ENCODE measurements at places on chromosomes 13 and 19.

- DNase-seq: no peak
These were observed 16.5 kb upstream of the GGACT start for GRCh38 chr13:100604918-100605710.

- DNase-seq: no peak
These were observed 461 bp upstream of the WASF3 start for GRCh38 chr13:26557051-26557392.

GRCh38 chr13:40966298-40966697 is 52.8 kb downstream of the ELF1 start:
- no peak for DNase-seq

DNA sequence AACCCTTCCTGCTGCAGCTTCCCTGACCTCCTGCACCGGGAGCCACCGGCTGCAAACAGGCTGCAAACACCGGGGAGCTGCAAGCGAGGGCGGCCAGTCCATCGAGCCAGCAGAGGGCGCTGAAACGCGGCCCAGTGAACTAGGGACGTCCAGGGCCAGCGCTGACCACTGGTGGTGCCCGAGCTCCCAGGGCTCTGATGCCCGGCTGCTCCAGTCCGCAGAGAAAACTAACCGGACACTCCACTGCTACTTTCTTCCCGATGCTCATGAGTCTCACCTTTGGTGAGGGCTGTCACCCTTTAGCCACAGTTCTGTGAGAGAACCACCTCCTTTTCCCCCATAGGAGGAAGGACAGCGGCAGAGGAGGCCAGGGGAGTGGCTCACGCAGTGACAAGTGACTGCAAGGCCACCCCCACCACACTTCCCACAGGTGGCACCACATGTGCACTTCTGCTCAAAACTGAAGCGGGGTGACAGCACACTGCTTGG is 82.8 kb upstream of the MTIF3 start:
- peak; percentile 85 for DNase-seq

DNA sequence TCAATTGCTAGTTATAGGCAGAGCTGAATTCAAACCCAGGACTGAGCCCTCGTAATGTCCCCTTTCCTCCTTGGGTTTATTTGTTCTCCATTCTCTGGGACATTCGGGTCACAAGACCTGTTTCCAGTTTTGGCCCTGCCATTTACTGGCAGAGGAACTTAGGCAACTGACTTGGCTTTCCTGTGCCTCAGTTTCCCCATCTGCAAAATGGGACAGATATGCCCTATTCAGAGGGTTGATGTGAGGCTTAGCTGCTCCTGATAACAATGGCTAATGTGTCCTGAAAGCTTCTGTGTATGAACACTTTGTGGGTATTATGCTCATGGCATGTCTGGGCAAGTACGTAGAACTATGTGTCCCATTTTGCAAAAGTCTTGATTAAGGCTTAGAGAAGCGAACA is 996 bp downstream of the ZNF524 start:
- no peak for DNase-seq

- no peak for DNase-seq
These were observed at the start of gene CBARP for GRCh38 chr19:1237754-1238368. Gene CBARP, minus strand, starts transcription at chr19:1238005. Its CDS starts 1,905 bp downstream, at chr19:1236100.

- DNase-seq: no peak
These were observed 322.3 kb downstream of the OXGR1 start for GRCh38 chr13:96672016-96672415.

DNA sequence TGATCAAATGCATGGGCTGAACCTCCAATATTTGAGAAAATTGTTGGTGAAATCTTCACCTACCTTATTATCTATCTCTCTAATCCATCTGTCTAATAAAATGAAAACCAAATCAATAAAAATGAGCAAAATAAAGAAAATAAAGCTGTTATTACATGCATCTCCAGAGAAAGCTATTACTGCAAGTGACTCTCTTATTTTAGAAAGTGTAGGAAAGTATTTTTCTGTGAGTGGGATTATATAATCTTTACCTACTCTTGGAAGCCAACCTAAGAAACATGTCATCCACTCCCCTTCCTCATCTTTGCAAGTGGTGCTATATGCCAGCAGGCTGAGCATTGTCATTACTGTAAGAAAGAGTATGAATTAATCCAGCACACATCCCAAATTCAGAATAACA is 191.5 kb upstream of the RFC3 start:
- DNase-seq: no peak

GRCh38 chr13:51770160-51770559 is 33.8 kb downstream of the DHRS12 start:
- no peak for DNase-seq

GRCh38 chr19:15197942-15198341 is 2.9 kb downstream of the NOTCH3 start:
- no peak for DNase-seq

DNA sequence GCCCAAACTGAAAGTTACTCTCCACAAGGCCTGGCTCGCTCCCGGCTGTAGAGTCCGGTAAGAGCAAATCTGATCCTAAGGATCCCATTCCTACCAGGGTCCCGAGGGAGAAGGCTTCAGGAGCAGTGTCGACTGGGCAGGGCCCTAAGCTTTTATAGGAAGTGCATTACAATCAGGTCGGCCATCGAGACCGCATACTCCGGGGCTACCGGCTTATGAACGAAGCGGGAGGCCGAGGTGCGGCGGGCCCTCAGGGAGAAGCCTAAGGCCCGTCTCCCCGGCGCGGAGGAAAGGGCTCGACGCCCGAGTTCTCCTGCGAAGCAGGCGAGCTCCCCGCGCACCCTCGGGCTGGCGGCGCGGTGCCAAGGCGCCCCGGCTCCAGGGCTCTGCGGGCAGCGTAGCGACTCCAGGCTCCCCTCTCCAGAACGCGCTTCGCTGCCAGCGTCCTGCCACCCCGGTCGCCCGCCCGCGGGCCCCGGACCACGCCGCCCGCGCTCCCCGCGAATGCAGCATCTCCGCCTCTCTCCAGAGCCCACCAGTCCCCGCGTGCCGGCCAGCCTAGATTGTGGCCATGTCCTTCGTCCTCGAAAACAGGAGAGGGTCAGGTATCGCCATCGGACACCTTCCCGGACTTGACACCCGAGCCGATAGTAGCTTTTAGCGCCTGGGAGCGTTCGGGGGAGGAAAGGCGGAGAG is 1.4 kb downstream of the EFNB2 start:
- DNase-seq: peak; percentile 47

DNA sequence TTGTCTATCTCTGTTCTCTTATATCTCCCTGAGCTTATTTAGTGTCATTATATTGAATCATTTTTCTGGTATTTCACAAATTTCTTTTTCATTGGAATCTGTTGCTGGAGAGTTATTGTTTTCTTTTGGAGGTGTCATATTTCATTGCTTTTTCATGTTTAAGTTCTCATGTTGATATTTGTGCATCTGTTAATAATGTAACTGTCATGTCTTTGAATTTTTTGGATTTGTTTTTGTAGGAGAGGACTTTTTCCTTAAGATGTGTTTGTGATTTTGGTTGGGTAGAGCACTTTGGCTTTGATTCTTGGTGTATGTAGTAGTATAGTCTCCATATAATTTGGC is 64.0 kb downstream of the DNAJC3 start:
- no peak for DNase-seq

GRCh38 chr13:40113643-40114304 is 458.3 kb downstream of the COG6 start:
- no peak for DNase-seq

DNA sequence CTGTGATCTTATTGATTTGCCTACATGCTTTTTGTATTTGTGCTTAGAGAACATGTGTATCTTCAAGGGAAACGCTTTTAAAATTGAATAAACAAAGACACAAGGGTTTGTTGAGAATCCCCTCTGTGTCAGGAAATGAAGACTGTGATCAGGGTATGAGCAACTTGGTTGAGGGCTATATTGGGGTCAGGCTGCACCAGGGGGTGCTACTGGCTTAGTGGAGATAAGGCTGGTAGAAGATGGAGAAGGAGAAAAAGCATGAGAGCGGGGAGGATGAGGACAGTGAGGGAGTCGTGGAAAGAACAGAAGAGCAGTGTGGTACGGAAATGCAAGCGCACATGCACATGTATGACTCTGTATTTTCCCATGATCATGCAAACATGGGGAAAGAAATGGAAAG is 201.6 kb downstream of the MTUS2 start:
- no peak for DNase-seq

DNA sequence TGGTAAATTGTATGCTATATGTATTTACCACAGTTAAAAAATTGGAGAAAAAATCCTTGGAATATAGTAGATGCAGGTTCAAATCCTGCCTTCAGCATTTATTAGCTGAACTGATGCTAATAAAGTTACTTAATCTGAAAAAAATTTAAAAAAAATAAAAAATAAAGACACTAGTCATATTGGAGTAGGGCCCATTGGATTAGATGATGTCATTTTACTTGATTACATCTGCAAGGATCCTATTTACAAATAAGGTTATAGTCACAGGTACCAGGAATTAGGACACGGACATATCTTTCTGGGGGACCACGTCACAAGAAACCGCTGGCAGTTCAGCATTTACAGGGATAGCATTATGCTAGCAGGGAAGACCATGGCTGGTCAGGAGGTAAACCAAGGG is 6.2 kb downstream of the ZNF555 start:
- DNase-seq: no peak

Measured in ureter (tissue), 1 donor.